ENCODE measurements at places on chromosomes 2 and 18.

GRCh38 chr2:85772019-85772745, 18.4 kb downstream of the ATOH8 start:
- peak; percentile 98 for DNase-seq

- no peak for DNase-seq
These were observed 42.1 kb downstream of the HS1BP3 start for GRCh38 chr2:20608666-20609348.

- DNase-seq, result no peak
These were observed 21.5 kb upstream of the TNP1 start for GRCh38 chr2:216881411-216881810.

- DNase-seq, result no peak
These were observed 3.1 kb downstream of the RAMP1 start for GRCh38 chr2:237862528-237862895.

DNA sequence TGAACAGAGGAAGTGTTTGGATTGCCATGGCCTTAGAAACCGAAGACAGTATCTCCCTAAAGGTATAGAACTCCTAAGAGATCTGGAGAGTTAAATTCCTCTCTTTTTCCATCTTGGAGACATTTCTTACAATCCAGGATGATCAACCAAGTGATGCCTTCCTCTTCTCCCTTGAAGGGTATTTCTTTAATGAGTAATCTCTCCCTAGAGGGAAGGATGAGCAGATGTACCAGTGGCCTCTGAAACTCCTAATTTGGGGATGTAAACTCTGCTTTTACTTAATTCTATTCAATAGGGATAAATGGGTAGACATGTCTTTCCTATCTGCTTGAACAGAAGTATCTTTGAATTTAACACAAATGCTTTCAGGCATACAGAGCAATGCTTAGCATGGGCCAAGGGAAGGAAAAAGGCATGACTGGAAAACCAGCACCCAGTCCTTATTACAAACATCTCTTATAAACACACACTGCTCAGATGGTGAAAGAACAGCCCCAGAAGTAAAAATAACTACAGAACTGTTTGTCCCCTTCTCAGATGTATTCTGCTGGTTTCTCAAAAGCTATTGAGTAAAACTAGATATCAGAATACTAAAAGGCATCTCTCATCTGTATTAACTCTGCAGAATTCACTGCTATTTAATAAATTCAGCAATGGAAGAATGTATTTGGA, 4.7 kb upstream of the THNSL2 start:
- DNase-seq, result no peak

GRCh38 chr18:26004832-26005231, 85.6 kb downstream of the SS18 start:
- DNase-seq, result no peak

GRCh38 chr2:133266041-133266925, 302.0 kb downstream of the NCKAP5 start:
- DNase-seq, result no peak

GRCh38 chr18:55635439-55635838, 47.4 kb upstream of the TCF4 start:
- no peak for DNase-seq

GRCh38 chr2:10303181-10303693, 533 bp downstream of the HPCAL1 start:
- DNase-seq, result no peak

- no peak for DNase-seq
These were observed 71.4 kb upstream of the RNU4ATAC start for GRCh38 chr2:121459291-121459690.

GRCh38 chr18:10003281-10003680, 89.5 kb downstream of the VAPA start:
- no peak for DNase-seq

GRCh38 chr18:41134426-41134825, 820.6 kb upstream of the PIK3C3 start:
- DNase-seq, result no peak

DNA sequence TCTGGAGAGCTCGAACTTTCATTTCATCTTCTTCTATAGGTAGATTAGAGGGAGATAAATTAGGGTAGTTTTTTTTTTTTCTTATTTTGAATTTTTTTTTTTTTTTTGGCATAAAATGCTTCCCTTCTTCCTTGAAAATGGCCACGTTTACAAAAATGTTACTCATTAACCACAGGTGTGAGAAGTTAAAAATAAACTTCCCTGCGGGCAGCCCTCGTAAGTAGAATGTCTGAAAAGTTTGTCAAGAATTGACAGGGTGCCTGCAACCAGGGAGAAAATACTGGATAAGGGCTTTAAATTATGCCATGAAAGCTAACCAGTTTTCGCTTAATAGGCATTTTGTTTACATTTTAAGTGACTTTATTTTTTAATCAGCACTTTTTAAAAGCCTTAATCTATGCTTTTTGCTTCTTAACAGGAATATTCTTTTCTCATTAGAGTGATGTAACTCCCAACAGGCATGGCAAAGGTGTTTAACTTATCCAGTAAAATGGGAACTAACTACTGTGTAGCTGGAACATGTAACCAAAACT, 4.2 kb upstream of the FN1 start:
- DNase-seq, result no peak

DNA sequence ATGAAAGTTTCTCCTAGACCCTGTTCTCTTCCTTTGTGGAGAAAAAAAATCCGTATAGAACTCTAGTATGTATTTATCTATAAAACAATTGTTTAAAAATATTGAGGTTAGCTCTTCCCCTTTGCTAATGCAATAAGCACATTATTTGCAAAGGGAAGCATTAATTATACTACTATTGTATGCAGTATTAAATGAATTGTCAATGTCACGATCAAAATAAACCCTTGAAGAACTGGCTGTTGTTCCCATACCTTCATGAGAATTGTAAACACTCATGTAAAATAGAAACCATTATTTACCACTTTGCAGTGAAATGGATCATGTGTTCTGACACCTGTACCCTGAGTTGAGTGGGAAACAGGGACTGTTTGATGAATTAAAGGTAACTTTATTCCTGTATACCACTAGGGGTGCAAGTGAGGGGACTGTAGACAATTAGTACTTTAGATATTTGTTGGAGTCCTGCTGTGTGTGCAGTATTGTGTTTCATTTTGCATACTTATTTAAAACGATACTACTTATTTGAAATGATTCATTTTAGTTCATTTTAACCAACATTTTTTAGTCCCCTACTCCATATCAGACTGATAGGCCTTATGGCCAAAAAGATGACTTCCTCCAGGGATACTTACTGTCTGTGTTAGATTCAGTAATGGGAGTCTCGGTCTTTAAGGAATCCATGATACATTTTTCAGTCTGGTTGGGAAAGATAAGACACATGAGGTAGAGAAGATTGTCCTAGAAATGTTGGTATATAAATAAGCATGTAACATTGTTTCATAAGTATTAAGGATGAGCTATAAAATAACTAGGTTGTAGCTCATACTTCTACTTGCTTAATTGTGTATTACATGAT, 7.9 kb downstream of the PKP4 start:
- DNase-seq, result no peak

GRCh38 chr2:27723372-27724144, 48.0 kb upstream of the MRPL33 start:
- peak; percentile 60 for DNase-seq

DNA sequence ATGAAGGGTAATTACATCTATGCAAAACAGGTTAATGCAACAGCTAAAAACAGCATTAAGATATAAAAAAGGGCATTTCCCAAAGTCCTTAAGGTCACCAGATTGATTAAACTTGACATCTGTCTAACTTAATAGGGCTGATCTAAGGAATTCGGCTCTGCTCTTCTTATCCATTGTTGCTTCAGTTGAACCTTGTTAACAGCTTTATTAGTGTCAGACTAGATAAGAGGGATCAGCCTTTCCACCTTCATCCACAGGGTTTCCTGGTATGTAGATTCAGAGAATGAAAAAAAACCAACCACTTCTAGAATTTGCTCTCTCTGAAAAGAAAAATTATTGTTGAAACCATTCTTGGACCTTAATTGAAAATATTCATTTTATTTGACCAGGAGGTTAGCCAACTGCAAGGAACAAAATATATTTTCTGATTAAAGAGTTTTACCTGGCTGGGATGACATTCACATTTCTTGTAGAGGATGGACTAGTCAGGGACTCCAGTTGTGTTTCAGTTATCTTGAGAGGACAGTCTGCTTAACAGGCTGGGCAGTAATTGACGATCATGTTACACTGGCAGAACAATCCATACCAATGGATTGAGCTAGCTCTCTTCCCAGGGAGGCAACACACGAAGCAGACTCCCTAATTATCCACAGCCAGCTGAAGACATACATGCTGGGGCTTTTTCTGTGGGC, 357.4 kb upstream of the ACVR2A start:
- no peak for DNase-seq

DNA sequence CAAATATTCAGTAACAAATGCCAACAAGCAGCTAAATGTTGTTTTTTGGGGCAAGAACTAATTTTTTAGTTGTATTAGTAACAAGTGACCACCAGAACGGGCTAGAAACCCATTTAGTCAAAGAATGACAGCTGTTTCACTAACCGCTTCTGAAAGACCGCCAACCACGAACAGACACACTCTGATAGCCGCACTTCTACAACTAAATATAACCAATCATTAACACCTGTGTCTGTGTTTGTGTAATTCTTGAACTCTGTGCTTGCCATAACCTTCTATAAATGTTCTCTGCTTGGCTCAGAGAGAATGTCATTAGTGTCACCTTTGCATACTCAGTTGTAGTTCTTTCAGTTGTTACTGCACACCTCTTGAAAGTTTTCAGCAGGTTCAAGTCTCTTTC, 526.3 kb upstream of the LRRTM1 start:
- no peak for DNase-seq

Measured in amniotic stem cell (primary cell).